ENCODE measurements at places on chromosomes 7 and 10.
A peak's percentile ranks its signal among the peaks of the same experiment; 100 is the strongest.

GRCh38 chr10:369684-370448 is 234.6 kb downstream of the ZMYND11 start:
- no peaks in the 10 kb centered on the region for H3K27me3 ChIP-seq
- DNase-seq, result no peak
- H3K4me1 ChIP-seq, result peaks cover 38% of the 10 kb centered on the region

GRCh38 chr7:56471811-56472210 is 355.6 kb upstream of the NUPR2 start:
- no peak for DNase-seq
- no peak overlapping the region for H3K4me3 ChIP-seq
- H3K27me3 ChIP-seq, result no peaks in the 10 kb centered on the region
- peaks cover 13% of the 10 kb centered on the region for H3K36me3 ChIP-seq
- H3K27ac ChIP-seq, result no peak overlapping the region

- no peak overlapping the region for H3K4me3 ChIP-seq
- peaks cover 10% of the 10 kb centered on the region for H3K4me1 ChIP-seq
- H3K36me3 ChIP-seq, result peaks cover 73% of the 10 kb centered on the region
- H3K27ac ChIP-seq, result no peak overlapping the region
- H3K27me3 ChIP-seq, result no peaks in the 10 kb centered on the region
- DNase-seq, result no peak
These were observed 40.2 kb downstream of the CUL1 start for GRCh38 chr7:148738737-148739535.

- no peaks in the 10 kb centered on the region for H3K4me1 ChIP-seq
- no peak for DNase-seq
- no peak overlapping the region for H3K27ac ChIP-seq
- H3K27me3 ChIP-seq, result no peaks in the 10 kb centered on the region
- H3K4me3 ChIP-seq, result no peak overlapping the region
These were observed 117.9 kb downstream of the CFTR start for GRCh38 chr7:117597755-117598154.

GRCh38 chr10:43202657-43203447 is 64.0 kb downstream of the RASGEF1A start:
- DNase-seq, result peak; percentile 38
- no peak overlapping the region for H3K27ac ChIP-seq
- H3K4me1 ChIP-seq, result peaks cover 12% of the 10 kb centered on the region

- no peak overlapping the region for H3K4me3 ChIP-seq
- H3K27ac ChIP-seq, result no peak overlapping the region
- no peaks in the 10 kb centered on the region for H3K36me3 ChIP-seq
- no peaks in the 10 kb centered on the region for H3K4me1 ChIP-seq
- DNase-seq, result no peak
These were observed 23.3 kb downstream of the MACC1 start for GRCh38 chr7:20193873-20194272.

DNA sequence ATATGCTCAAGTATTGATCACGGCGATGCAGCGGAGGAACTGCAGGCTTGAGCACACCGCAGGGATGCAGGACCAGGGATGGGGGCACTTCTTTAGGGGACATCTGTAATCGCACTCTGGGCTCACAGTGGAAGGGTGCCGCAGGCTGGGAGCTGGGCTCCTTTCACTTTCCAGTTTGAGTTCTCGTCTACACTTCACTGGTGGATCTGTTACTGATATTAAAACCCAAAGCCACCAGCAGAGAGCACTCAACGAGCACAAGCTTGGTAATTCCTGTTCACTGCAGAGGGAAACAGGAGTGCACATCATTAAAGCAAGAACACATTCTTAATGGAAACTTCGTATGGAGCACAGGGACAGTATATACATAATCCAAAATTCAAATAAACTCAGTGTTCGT is 91.3 kb downstream of the PARD3 start:
- no peaks in the 10 kb centered on the region for H3K27me3 ChIP-seq
- DNase-seq, result no peak
- peak overlapping the region; percentile 19 for H3K4me3 ChIP-seq
- peak overlapping the region; percentile 18 for H3K27ac ChIP-seq
- no peaks in the 10 kb centered on the region for H3K36me3 ChIP-seq

GRCh38 chr10:121385136-121385535 is 213.1 kb downstream of the FGFR2 start:
- no peaks in the 10 kb centered on the region for H3K4me1 ChIP-seq
- H3K4me3 ChIP-seq, result no peak overlapping the region
- no peak for DNase-seq
- H3K27me3 ChIP-seq, result peaks cover 4% of the 10 kb centered on the region

DNA sequence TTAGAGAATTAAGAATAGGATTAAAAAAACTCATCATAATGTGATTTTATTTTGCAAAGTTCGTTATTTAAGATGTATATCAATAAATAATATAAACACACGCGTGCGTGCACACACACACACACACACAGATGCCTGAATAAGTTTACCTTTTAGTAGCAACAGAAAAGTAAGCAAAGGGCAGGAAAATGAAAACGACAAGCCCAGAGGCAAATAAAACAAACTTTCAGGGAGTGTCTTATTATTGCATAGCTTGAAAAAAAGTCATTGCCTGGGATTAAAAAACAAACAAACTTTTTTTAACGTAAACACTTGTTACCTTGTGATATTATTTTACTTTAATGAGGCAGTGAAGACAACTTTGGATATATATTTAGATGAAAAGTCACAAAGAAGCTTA is 226.4 kb downstream of the BAMBI start:
- no peak overlapping the region for H3K4me3 ChIP-seq
- H3K4me1 ChIP-seq, result no peaks in the 10 kb centered on the region
- no peaks in the 10 kb centered on the region for H3K36me3 ChIP-seq
- no peak overlapping the region for H3K27ac ChIP-seq

DNA sequence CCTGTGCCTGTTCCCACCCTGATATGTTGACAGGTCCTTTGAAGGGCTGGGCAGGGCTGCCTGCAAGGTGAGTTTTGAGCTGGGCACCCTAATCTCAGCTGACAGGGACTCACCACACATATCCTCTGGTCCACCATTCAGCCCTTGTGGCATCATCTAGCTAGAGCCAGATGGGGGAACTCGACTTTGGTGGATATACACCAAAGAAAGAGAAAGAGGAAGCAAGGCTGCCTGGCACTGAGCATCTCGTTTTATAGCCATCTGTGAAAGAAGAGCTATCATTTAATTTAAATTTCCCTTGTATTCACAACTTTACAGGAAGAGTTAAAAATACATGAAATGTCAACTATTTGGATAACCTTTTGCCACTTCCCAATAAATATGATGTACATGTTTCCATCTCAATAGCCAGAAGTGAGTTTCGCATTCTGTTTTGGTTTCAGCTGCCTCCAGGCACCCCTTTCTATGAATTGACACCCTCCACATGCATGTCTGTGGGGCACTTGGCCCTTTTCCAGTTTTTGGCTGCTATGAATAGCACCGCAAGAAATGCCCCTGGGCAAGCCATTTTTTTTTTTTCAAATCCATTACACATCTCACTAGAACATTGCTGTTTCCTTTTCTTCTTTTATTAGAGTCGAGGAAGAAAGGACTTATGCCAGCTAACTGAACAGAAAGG is 22.9 kb upstream of the GRB10 start:
- no peak overlapping the region for H3K27ac ChIP-seq
- DNase-seq, result no peak
- H3K4me1 ChIP-seq, result no peaks in the 10 kb centered on the region
- no peak overlapping the region for H3K4me3 ChIP-seq

DNA sequence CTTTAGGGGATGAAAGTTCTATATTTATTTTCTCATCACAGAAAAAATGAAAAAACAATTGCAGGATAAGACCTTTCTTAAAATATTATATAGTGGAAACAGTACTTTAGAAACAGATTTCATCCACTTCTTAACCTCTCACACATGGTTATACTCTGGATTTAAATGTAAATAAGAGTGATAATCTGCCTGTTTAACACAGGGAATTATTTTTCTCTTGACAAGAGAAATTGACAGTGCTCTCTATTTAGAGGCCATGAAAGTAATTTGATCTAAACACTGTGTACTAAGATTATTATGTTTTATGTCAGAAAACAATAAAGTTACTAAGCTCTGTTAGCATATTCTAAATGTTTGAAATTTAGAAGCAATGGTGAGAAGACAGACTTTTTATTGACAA is 88.4 kb downstream of the PHF14 start:
- peaks cover 30% of the 10 kb centered on the region for H3K36me3 ChIP-seq
- peaks cover 11% of the 10 kb centered on the region for H3K4me1 ChIP-seq
- no peak overlapping the region for H3K27ac ChIP-seq
- H3K27me3 ChIP-seq, result no peaks in the 10 kb centered on the region
- no peak for DNase-seq
- no peak overlapping the region for H3K4me3 ChIP-seq

- H3K4me1 ChIP-seq, result peaks cover 15% of the 10 kb centered on the region
- H3K27me3 ChIP-seq, result no peaks in the 10 kb centered on the region
- no peak for DNase-seq
- H3K36me3 ChIP-seq, result peaks cover 9% of the 10 kb centered on the region
These were observed 66.0 kb downstream of the MAD1L1 start for GRCh38 chr7:2166625-2167280.

- H3K4me3 ChIP-seq, result no peak overlapping the region
- H3K27ac ChIP-seq, result no peak overlapping the region
- H3K4me1 ChIP-seq, result peaks cover 14% of the 10 kb centered on the region
- no peaks in the 10 kb centered on the region for H3K27me3 ChIP-seq
- no peak for DNase-seq
- H3K36me3 ChIP-seq, result no peaks in the 10 kb centered on the region
These were observed 162.4 kb downstream of the COBL start for GRCh38 chr7:51154201-51154600.

GRCh38 chr10:69745698-69746097 is 56.0 kb upstream of the COL13A1 start:
- H3K4me1 ChIP-seq, result no peaks in the 10 kb centered on the region
- H3K27ac ChIP-seq, result no peak overlapping the region
- DNase-seq, result no peak

DNA sequence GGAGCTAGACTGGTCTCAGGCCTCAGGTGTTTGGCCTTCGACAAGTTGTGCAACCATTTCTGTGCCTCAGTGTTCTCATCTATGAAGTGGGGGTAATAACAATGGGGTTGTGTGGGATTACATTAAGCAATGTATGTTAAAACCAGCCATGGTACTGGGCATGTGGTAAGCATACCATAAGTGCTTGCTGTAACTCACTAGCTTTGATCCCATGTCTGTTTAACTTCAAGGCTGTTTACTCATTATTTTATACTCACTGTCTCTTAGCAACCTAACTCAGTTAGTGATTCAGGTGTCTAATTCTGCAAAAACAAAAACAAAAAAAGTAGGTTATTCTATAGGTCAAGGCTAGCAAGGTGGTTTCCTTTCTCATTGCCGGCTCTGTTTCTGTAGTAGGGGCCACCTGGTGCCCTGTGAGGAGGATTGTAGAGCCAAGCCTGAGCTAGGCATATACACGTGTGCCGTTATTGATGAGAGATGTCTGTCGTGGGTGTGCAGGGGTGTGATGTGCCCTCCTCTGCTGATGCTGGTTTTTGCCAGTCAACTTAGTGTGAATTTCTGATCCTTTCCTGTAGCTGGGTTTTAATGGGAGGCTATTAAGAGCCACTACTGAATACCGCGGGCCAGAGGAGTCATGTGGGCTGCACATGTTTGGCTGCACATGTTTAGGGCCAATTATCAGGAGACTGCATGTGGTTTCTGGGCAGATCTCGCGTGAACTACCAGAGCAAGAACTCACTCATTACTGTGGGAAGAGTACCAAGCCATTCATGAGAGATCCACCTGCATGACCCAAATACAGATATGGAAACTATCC is 56.2 kb downstream of the EEPD1 start:
- peaks cover 67% of the 10 kb centered on the region for H3K4me1 ChIP-seq
- H3K27ac ChIP-seq, result no peak overlapping the region
- no peaks in the 10 kb centered on the region for H3K27me3 ChIP-seq
- H3K36me3 ChIP-seq, result no peaks in the 10 kb centered on the region

- H3K36me3 ChIP-seq, result no peaks in the 10 kb centered on the region
- no peak overlapping the region for H3K27ac ChIP-seq
These were observed 9.4 kb downstream of the SCRN1 start for GRCh38 chr7:29980151-29980550.

DNA sequence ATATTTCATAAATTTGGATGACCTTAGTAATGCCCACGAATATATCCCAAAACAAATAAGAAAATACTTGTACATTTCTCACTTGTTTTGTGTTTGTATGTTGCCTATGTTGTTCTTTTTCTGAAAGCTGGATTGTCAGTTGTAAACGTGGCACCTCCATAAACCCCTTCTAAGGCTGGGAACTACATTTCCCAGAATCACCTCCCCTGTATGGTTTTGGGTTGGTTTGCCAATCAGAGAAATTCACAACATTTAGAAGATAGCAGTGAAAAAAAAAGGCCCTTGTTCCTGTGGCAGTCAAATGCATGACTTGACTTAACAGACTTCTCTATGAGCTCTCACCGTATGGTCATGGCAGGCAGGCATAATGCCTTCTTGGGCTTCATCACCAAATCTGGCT is 676.3 kb upstream of the STEAP1 start:
- H3K27me3 ChIP-seq, result no peaks in the 10 kb centered on the region
- H3K4me3 ChIP-seq, result no peak overlapping the region
- no peak overlapping the region for H3K27ac ChIP-seq
- H3K4me1 ChIP-seq, result no peaks in the 10 kb centered on the region

- DNase-seq, result no peak
- peaks cover 36% of the 10 kb centered on the region for H3K36me3 ChIP-seq
- no peak overlapping the region for H3K27ac ChIP-seq
- H3K4me1 ChIP-seq, result no peaks in the 10 kb centered on the region
These were observed 39.7 kb downstream of the TES start for GRCh38 chr7:116249969-116250553.

DNA sequence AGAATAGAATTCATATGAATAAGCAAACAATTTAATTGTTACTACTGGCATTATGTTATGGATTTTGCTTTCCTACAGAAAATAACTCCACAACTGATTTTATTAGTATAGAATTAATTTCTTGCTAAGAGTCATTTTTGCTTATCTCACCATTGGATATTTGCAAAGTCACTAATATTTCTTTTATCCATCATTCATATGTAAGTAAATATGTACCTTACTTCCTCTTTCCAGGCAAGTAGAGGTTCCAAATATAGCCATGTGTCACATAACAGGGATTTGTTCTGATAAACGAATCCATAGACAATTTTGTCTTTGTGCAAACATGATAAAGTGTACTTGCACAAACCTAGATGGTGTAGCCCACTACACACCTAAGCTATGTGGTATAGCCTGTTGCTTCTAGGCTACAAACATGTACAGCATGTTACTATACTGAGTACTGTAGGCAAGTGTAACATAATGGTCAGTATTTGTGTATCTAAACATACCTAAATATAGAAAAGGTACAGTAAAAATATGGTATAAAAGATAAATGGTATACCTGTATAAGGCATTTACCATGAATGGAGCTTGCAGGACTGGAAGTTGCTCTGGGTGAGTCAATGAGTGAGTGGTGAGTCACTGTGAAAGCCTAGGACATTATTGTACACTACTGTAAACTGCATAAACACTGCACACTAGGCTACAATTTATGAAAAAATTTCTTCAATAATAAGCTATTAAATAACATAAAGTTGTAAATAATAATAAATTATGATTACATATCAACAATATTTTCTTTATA is 18.3 kb downstream of the KLLN start:
- no peak overlapping the region for H3K4me3 ChIP-seq
- H3K27me3 ChIP-seq, result no peaks in the 10 kb centered on the region
- H3K36me3 ChIP-seq, result no peaks in the 10 kb centered on the region
- no peak overlapping the region for H3K27ac ChIP-seq

GRCh38 chr7:131329176-131329570 is 1.5 kb downstream of the MKLN1 start:
- peaks cover 73% of the 10 kb centered on the region for H3K4me1 ChIP-seq
- peak overlapping the region; percentile 93 for H3K4me3 ChIP-seq
- peak overlapping the region; percentile 98 for H3K27ac ChIP-seq

- H3K4me3 ChIP-seq, result no peak overlapping the region
- H3K27ac ChIP-seq, result no peak overlapping the region
These were observed 13.2 kb upstream of the PTER start for GRCh38 chr10:16423599-16423998.

GRCh38 chr10:119759832-119760231 is 34.0 kb downstream of the INPP5F start:
- peaks cover 6% of the 10 kb centered on the region for H3K36me3 ChIP-seq
- no peaks in the 10 kb centered on the region for H3K4me1 ChIP-seq
- no peak overlapping the region for H3K4me3 ChIP-seq
